ENCODE measurements at places on chromosomes 5 and 9.

- DNase-seq = no peak
Measured at GRCh38 chr5:115342590-115343377, 46.3 kb upstream of the CCDC112 start.

DNA sequence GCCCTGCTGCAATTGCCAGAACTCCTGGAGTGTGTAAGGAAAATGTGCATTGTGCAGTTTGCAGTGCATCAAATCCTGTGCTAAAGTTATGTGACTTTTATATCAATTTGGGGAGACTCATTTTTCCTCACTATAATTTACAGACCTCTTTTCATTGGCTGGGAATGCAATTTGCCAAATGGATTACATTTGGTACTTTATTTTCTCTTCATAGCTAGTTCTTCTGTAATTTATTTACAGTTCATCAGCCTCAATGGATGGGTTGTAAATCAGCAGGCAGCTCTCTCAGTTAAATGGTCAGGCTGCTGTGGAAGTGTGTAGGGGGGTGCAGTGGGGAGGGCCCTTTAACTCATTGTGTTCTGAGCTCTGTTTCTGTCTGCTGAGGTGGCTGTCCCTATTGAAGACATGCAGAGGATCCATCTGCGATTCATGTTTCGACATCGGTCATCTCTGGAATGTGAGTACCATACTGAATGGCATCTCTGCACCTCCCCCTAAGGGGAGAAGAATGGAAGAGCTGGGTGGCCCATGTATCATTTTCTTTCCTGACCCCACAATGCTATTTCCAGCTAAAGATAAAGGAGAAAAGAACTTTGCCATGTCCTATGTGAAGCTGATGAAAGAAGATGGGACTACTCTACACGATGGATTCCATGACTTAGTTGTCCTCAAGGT, 74.6 kb downstream of the DOCK2 start:
- DNase-seq = no peak

DNA sequence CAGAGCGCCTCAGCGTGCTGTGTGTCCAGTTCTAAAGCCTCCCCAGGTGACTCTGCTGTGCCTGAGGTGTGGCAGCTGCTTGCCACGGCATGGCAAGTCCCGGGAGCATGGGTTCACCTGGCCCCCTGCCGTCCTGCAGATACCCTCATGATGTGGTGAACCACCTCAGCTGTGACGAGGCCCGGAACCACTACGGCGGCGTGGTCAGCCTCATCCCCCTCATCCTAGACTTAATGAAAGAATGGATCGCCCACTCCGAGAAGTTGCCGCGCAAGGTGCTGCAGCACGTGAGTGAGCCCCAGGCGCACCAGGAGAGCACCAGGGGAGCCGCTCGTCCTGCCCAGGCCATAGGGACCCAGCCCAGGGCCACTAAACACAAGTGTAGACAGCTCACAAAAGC, 9.5 kb downstream of the SPACA9 start:
- DNase-seq = no peak

GRCh38 chr9:74942801-74943200, 9.9 kb downstream of the C9orf40 start:
- DNase-seq = no peak

GRCh38 chr5:136699651-136700050, 334.3 kb upstream of the TRPC7 start:
- no peak for DNase-seq

DNA sequence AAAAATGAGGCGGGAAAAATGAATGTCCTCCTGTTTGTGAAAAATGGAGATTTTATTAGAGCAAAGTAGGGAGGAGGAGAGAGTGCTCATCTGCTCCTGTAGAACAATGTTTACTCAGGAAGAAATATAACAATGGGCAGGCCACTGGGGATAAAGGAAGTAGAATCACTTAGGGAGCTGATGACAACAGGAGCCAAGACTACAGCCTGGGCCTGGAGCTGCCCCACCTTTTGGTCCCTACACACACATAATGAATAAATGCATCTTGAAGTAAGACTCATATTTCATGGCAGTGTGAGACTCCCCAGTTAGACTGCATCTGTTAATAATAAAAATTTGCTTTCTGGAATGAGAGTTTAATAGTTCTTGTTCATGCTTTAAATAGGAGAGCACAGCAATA, 1939.8 kb downstream of the EFNA5 start:
- DNase-seq = no peak

GRCh38 chr9:7507026-7507425, 292.6 kb downstream of the DMAC1 start:
- no peak for DNase-seq

DNA sequence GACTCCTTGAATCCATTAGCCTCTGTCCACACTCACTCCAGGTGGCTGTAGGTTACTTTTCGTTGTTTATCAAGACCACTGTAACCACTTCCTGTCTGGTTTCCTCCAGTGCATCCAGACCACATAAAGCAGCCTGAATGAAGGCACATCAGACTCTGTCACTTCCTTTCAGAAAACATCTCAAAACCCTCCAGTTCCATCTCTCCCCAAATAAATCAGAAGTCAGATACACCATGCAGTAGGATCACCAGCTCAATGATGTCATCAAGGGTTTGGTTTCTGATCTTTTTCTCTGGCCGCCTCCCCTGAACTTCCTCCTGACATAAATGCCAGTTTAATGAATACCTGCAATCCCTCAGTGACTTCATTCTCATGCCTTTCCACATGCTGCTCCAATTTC, 161.2 kb downstream of the ZNF462 start:
- DNase-seq = no peak

- no peak for DNase-seq
Measured at GRCh38 chr9:107991581-107991980, 502.0 kb upstream of the KLF4 start.

GRCh38 chr5:137997726-137998213, 35.1 kb downstream of the FAM13B start:
- no peak for DNase-seq

GRCh38 chr5:179112469-179113142, 52.4 kb downstream of the ZNF354C start:
- no peak for DNase-seq
